Left forelimb (tissue), 1 donor: ENCODE measurements at places on chromosomes 5 and 9.

GRCh38 chr9:137007816-137008270, 11.5 kb upstream of the CLIC3 start:
- no peak for DNase-seq

DNA sequence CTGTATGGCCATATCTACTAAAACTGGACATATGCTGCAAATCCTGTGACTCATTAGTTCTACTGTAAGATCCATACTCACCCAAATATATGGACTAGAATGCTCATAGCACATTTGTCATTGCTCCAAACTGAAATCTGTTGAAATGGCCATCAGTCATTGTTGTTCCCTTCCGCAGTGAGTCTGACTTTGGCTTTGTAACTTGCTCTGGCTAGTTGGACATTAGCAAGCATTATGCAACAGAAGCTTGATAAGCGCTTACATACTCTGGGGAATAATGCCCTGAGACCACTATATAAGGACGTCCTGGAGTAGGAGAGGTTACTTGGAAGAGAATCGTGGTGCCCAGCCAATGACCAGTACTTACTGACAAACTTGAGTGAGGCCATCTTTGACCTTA, 9.0 kb downstream of the KIAA1958 start:
- no peak for DNase-seq

DNA sequence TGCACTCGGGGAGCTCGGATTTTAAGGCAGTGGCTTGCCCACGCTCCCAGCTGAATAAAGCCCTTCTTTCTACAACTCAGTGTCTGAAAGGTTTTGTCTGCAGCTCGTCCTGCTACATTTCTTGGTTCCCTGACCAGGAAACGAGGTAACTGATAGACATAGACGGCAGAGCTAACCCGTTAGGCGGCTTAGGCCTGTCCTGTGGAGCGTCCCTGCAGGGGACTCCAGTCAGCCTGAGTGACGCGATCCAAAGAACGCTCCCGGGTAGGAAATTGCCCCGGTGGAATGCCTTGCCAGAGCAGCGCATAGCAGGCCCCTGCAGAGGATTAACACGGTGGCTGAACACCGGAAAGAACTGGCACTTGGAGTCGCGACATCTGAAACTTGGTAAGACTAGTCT, 1.8 kb upstream of the SELENOP start:
- DNase-seq, result no peak

GRCh38 chr5:174145821-174146220, 100.3 kb downstream of the NSG2 start:
- DNase-seq, result no peak

- DNase-seq, result no peak
Observed at GRCh38 chr5:14450018-14450524, 131.5 kb upstream of the OTULINL start.

GRCh38 chr5:123785162-123786071, 273.4 kb downstream of the CSNK1G3 start:
- DNase-seq, result peak; percentile 77

- no peak for DNase-seq
Observed at GRCh38 chr9:84874596-84874995, 205.1 kb downstream of the NTRK2 start.

- no peak for DNase-seq
Observed at GRCh38 chr5:124574521-124575436, 171.7 kb downstream of the ZNF608 start.

DNA sequence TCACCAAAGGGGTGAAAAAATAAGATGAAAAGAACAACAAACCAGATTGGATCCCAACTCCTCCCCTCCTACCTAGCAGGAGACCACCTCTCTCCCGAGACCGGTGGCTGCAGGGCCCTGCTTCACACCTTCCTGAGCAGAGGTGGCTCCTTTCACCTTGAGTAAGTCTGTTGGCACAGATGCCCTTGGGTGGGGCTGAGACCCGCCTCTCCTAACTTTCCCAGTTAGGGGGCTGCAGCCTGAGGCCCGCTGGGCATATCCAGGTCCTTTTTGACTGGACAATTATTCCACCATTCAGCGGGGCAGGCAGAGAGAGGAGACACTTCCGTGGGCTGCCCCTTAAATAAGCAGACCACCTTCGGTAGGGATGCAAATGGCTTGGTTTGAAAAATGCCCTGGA, 1.3 kb downstream of the SLC25A48 start:
- DNase-seq, result no peak

DNA sequence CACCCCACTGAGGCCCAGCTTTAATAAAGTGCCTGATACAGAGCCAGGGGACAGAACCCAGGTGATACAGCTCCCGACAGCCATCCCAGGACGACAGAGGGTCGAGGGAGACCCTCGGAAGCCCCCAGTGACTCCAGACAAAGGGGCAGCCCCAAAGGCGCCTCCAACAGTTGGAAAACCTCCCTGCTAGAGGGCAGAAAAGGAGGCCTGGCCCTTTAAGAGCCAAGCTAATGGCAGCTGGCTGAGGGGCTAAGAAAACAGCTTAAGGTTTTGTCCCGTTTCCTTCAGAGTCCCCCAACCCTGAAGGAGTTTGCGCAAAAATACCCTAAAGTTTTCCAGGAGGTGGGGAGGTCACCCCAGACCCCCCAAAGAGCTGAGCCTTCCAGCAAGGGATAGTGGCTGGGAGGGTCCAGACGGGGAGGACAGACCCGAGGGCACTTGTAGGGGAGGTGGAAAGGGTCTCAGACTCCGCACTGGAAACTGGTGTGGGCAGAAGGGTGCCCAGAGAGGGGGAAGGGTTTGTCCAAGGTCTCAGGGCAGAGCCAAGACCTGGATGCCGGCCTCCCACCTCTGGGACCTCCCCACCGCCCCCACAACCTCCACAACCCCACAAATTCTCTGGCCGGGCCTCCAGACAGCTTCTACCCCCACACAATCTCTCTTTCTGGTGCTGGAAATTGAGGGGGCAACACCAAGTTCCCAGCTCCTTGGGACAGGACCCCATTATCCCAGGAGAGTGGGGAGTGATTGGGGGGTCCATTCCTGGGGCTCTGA, 8.2 kb upstream of the AK1 start:
- no peak for DNase-seq
